Natural killer cell treated with Interleukin-12 subunit alpha and Interleukin-12 subunit beta and Interleukin-15 and Interleukin-18, amount 100 ng/mL, for 72 hours (primary cell): ENCODE measurements at places on chromosomes 16 and 17. TPM values are rescaled to one million over a fixed set of nuclear protein-coding genes. Genes with fewer than 3 reads are reported as not detected.

NXN gene
- 0.61 TPM for total RNA-seq

STAC2 gene
- total RNA-seq = not detected

GRCh38 chr17:6683730-6684459, 29.3 kb downstream of the SLC13A5 start:
- no peak for DNase-seq

DNA sequence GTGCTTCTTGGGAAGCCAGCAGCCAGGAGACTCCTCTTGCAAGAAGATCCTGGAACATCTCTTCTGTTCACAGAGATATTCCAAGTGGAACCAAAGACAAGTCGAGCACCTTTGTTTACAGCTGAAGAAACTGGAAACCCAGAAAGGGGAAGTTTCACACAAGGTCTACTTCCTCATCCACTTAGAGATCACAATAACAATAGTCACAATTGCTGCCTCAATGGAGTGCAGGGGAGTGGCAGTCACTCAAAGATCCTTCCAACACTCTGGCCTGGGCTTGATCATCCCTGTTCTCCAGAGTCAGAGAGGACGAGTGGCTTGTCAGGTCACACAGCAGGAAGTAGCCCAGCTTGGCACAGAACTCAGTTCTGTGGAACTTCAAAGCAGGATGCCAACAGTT, 46.9 kb upstream of the SIAH1 start:
- no peak for DNase-seq

STX1B gene
- total RNA-seq = 0.05 TPM

KCNG4 gene
- not detected for total RNA-seq

- DNase-seq = no peak
Measured at GRCh38 chr17:69430488-69430887, 16.0 kb downstream of the MAP2K6 start.

CDH5 gene
- not detected for total RNA-seq

DNA sequence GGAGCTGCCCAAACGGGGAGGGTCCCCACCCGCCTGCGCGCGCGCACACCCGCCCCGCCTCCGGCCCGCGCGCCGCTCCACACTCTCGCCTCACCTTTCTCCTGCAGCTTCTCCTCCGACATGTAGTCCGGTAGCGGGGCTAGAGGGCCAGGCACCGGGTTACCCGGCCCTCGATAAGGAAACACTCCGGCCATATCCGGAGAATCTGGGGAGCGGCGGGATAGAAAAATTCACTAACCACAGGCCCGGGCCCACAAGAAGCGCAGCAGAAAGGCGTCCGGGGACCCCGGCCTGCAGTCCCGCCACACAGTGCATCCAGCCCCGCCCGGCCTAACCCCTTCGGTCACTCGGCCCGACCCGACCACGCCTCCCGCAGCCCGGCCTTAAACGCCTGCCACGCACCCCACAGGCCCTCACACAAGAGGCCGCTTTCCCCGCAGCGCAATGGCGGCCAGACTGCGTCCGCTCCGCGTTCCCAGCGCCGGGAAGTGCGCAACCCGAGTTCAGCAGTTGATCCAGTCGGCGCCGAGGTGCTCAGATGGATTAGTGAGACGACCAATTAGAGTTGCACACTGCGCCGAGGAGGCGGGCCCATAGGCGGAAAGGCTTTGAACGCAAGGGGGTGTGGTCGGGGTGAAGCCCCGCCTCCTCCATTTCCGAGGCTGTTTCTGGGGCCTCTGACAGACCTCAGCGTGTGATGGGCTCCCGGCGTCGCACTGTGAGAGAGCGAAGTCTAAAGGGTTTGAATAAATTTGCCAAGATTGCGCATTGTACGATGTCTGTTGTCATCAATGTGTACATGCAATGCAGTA, at the start of gene PRPF8:
PRPF8 (minus strand) TSS at position 490 of the 812 bp plus-strand sequence; CDS start at position 194, 296 bp downstream.
- DNase-seq = peak; percentile 97

DNA sequence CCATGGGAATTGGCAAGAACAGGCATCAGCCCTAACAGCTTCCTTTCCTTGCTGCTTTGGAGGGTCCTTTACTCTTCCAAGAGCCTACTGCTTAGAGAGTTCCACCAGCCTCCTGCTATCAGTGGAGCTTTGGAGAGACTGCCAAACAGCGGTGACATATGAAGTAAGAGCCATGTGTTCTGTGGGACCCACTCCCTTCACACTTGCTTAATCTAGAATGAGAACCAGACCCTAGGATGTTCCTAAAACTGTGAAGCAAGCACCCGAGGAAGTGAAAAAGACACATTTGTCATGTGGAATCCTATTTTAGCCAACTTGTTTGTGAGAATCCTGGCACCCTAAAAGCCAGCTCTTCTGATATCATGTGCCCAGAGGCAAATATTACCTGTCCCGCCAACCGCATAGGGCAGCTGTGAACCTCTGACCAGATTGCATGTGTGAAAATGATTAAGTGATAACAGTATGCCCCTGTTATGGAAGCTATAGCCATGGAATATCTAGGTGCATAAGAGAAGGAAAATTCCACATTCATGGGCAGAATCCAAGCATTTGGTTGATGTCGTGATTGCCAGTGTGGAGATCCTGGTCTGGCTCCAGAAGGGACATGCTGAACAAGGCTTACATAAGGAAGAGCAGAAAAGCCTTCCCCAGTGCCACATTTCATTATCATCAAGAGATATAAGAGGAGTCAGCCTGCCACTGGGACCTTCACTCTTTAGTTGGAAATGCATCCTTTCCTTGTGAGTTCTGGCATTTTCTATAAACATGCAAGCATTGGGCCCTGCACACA, 18.7 kb downstream of the RCVRN start:
- DNase-seq = no peak

GRCh38 chr16:1054660-1055556, 17.6 kb upstream of the SSTR5 start:
- no peak for DNase-seq

KRTAP4-4 gene
- total RNA-seq = not detected

ZNF771 gene
- total RNA-seq = 3.4 TPM
